Neural progenitor cell (in vitro differentiated cells): ENCODE measurements at places on chromosomes 4 and X. TPM values are rescaled to one million over a fixed set of nuclear protein-coding genes. Genes with fewer than 3 reads are reported as not detected.

Gene ATOH1
- 0.06 TPM in 1 of 2 replicates, not detected in the other for total RNA-seq

DNA sequence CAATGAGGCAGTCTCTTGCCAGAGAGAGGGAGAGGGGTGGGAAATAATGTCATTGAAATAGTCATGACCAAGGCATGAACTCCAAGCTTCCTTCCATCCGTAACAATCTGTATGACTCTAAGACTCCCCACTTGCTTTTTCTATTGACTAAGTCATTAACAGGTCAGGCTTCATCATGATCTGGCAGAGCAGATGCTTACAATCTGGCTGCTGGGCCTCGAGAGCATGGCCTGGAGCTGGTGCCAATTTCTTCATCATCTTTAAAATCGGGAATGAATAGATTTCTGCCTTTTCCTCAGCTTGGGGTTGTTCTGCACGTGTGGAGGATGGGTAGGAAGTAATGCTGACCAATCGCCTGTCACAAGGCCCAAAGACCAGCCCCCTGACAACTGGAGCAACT, 280.6 kb upstream of the CLNK start:
- no peak for DNase-seq

- peak; percentile 74 for DNase-seq
Measured at GRCh38 chr4:11424000-11424399, 4.7 kb downstream of the HS3ST1 start.

- no peak for DNase-seq
Measured at GRCh38 chr4:55157559-55158277, 32.3 kb upstream of the KDR start.

GRCh38 chr4:48403779-48404178, 62.5 kb downstream of the SLAIN2 start:
- no peak for DNase-seq

DNA sequence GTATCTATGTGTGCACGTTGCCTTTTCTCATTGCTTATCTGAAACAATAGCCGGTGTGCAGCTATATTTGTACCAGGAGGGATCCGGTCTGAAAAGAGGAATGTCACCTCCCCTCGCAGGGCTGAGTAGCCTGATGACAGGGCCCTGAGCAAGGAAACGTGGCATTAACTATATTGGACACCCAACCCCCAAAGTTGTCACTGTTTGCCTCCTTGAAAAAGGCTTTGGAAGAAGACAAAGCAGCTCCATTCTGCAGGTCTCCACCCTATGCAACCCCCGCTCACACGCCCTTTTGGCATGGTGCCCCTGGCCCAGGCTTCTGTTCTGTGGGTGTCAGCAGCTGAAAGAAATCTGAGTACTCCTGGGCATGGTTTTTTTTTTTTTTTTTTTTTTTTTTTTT, 8.2 kb downstream of the PRRG3 start:
- DNase-seq, result no peak

DNA sequence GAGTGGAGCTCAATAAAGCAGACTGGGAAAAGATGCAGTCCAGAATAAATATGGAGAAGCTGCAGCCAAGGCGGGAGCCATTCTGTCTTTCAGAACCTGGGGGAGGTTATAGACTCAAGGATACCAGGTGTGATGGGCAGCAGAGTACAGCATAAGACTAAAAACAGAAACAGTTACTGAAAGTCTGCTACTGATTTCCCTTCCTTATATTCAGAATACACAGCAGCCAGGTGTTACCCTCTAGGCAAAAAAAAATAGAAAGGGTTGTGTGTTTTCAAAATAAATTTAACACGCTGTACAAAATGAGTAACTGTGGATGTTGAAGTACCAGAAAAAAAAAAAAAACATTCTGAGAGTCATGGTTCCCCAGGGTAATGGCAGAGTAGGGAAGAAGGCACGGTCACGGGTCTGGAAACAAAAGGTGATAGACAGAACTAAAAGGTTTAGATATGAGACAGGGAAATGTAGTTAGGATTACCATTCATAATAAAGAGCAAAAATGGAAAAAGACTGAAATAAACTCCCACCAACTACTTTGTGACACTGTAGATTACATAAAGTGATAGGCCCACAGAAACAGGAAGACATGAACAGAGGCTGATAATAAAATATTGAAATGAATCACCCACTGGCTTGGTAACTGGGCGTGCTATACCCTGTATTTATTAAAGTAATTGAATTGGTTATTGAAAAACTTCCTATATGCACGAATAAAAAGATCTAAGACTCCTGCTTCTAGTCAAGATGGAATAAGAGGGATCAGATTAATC, 10.8 kb upstream of the HHIP start:
- no peak for DNase-seq
